Transverse colon (tissue), 4 donors: ENCODE measurements at places on chromosomes 5 and 9. TPM values are rescaled to one million over a fixed set of nuclear protein-coding genes. Genes with fewer than 3 reads are reported as not detected.

Gene SRD5A1
- 11.1 TPM for total RNA-seq

DNA sequence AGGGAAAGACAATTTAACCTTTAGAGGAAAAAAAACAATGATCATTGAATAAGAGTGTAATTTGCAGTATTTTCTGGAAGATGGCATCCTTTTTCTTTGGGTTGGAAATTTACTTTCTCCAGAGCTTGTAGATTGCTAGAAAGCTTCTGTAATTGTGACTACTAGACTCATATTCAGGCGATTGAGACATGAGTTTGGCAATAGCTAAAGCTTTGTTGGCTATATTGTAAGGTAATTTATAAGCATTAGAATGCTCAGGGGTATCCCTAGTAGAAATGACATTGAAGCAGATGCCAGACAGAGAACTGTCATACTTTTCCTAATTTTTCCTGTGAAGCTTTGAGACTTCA lies 115.3 kb downstream of the UNC13B start:
- no peak for DNase-seq
- H3K36me3 ChIP-seq, result no peaks in the 10 kb centered on the region
- H3K27me3 ChIP-seq, result no peaks in the 10 kb centered on the region
- H3K27ac ChIP-seq, result peak overlapping the region; percentile 39
- H3K4me3 ChIP-seq, result no peak overlapping the region
- peaks cover 24% of the 10 kb centered on the region for H3K4me1 ChIP-seq

Gene GABRA1
- not detected for total RNA-seq

- H3K4me3 ChIP-seq, result no peak overlapping the region
- peaks cover 41% of the 10 kb centered on the region for H3K4me1 ChIP-seq
- H3K36me3 ChIP-seq, result no peaks in the 10 kb centered on the region
- DNase-seq, result no peak
Observed at GRCh38 chr9:134416385-134417015, 90.2 kb downstream of the RXRA start.

GRCh38 chr5:56529666-56530430 lies 285.5 kb upstream of the MAP3K1 start:
- no peak overlapping the region for H3K4me3 ChIP-seq
- H3K4me1 ChIP-seq, result no peaks in the 10 kb centered on the region
- no peaks in the 10 kb centered on the region for H3K36me3 ChIP-seq
- DNase-seq, result no peak

GRCh38 chr5:145246961-145247744 lies 588.0 kb downstream of the PRELID2 start:
- no peak for DNase-seq
- H3K4me3 ChIP-seq, result no peak overlapping the region
- no peak overlapping the region for H3K27ac ChIP-seq
- H3K36me3 ChIP-seq, result no peaks in the 10 kb centered on the region
- H3K4me1 ChIP-seq, result no peaks in the 10 kb centered on the region
